ENCODE measurements at places on chromosomes 3 and 15.
A peak's percentile ranks its signal among the peaks of the same experiment; 100 is the strongest.

GRCh38 chr3:132615881-132616280 lies 18.8 kb downstream of the ACKR4 start:
- DNase-seq: no peak

DNA sequence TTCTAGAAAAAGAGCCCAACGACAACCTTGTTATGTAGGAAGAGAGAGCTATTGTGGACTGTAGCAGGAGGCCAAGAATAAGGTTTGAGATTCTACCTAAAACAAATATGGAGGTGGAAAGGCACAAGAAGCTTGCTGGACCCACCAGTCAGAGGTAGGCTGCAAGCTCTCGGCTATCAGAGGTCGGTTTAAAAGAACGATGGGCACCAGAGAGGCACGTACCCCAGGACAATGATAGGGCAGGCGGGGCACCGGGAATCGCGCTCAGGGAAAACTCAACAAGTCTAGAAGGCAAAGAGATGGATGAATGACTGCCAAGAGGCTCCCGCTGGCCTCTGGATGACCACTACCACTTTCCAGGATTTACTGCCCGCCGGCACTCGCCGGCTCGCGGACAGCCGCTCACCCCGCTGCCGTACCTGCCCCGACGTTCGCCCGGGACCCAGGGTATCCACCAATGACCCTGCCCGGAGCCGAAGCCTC lies 1.1 kb downstream of the HDGFL3 start:
- no peak for DNase-seq

DNA sequence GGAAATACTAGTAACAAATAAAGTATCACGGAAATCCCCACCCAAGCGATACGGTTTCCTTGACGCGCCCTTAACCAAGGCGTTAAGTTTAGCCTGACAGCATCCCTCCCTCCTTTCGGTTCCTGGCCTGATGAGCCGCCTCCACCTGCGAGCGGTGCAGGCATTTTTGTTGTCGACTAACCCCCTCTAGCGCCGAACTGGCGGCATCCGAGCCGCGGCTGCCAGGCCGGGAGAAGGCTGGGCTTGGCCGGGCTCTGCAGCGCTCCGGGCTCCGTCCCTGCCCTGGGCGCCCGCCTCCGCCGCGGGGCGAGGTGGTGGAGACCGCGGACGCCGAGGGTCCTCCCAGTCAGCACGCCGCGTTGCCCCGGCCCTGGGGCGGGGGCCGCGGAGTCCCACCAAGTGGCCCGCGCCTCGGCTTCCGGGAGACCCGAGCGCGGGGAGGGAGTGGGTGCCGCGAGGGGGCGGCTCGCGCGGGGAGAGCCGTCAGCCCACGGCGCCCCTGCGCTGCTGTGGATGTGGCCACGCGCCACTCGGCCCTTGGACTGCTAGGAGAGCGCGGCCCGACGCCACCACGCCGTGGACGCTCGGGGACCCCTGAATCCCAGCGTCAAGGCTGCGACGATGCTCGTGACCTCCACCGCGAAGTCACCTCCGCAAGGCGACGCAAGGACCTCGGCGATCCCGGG lies 1.1 kb upstream of the EPHA6 start:
- peak; percentile 33 for DNase-seq

GRCh38 chr3:49161808-49162530 lies 4.2 kb downstream of the CCDC71 start:
- DNase-seq: no peak

DNA sequence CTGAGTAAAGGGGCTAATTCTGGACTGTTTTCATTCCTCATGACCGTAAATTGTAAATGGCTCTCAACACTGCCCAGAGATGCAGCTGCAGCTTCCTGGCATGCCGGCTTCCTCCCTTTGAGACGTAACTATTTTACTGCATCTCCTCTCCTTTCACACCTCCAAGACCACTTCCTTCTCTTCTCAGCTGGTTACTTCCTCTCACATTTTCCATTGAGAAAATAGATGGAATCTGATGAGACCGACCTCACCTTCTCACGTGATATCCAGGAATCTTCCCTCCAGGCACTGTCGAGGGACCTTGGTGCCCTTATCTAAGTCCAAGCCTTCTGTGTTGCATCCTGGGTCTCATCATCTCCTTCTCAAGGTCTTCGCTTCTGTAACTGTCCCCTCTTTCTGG lies 12.7 kb downstream of the LYSMD4 start:
- DNase-seq: no peak

DNA sequence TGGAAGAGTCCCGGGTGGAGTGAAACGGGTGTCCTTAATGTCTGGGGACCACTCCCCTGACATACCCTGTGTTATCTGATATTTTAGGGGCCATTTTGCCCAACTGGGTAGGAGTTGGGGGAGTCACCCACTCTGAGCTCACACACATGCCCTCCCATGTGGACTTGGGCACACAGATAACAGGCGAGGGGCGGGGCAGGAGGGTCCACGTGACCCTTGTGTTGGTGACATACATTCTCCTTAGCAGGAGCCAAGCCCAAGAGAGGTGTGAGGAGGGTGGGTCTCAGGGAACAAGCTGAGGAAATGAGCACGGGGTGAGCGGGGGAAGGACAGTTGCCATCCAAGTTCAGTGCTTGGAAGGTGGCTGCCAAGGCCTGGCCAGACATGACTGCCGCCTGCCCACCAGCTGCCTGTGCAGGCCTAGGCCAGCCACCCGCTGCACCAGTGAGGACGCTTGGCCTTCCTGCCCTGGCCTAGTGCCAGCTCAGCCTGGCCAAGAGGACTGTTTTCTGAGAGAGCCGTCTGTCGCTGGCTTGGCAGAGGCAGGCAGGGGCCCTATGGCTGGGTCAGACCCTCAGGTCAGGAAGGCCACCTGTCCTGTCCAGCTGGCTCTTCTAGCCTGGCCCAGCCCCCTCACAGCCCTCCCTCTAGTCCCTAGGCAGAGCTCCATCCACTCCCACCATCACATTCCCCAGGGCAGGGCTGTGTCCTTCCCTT lies 31.3 kb upstream of the TMEM115 start:
- no peak for DNase-seq

- no peak for DNase-seq
Observed at GRCh38 chr15:99165020-99165790, 60.3 kb downstream of the SYNM start.

- no peak for DNase-seq
Observed at GRCh38 chr3:170010498-170010897, 27.3 kb upstream of the GPR160 start.

GRCh38 chr3:119125742-119126504 lies 20.0 kb upstream of the TEX55 start:
- no peak for DNase-seq

DNA sequence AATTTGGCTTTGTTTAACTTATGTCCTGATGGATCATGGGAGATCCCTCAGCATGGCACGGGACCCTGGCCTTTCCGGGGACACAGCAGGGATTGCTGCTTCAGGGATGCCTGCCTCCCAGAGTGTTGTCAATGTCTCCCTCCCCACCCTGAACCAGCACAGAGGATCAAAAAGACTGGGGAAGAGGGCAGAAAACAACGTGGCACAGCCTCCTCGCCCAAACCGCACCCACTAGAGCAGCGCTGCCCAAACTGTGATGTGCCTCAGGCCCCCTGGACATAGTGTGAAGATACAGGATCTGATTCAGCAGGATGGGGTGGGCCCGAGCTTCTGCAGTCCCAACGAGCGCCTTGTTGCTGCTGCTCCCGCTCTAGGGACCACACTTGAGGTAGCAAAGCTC lies 34.5 kb downstream of the SLC6A20 start:
- DNase-seq: no peak

GRCh38 chr3:131821191-131821762 lies 213.5 kb downstream of the CPNE4 start:
- no peak for DNase-seq

DNA sequence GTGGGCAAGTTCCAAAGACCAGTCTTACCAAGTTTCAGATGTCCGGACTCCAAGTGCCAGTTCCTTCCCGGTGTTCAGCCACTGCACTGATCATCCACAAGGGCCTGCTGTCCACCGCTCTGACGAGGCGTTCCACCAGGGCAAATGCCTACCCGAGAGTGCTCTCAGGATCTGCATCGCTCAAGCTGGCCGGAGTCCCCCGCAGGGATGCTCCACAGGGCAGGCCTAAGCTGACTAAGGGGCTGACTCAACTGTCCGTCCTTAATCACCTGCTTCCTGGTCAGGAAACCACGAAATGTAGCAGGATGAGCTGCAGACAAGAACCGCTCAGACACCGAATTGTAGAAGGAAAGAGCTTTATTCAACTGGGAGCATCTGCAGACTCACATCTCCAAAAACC lies 341.6 kb downstream of the KCNH8 start:
- DNase-seq: no peak

- DNase-seq: no peak
Observed at GRCh38 chr3:107913701-107914100, 177.1 kb downstream of the CD47 start.

DNA sequence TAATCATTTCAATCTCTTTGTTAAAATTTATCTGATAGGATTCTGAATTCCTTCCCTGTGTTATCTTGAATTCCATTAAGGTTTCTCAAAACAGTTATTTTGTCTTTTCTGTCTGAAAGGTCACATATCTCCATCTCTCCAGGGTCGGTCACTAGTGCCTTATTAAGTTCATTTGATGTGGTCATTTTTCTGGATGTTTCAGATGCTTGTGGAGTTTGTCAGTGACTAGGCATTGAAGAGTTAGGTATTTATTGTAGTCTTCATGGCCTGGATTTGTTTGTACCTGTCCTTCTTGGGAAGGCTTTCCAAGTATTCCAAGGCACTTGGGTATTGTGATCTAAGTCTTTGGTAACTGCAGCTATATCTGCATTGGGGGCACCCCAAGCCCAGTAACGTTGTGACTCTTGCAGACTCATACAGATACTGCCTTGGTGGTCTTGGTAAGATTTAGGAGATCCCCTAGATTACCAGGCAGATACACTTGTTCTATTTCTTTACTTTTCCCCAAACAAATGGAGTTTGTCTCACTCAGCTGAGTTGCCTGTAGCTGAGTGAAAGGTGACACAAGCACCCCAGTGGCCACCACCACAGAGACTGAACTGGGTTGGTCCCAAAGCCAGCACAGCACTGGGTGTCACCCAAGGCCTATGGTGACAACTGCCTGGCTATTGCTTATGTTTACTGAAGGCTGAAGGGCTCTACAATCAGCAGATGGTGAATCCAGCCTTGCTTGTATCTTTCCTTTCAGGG lies 18.9 kb upstream of the SLC27A2 start:
- no peak for DNase-seq

DNA sequence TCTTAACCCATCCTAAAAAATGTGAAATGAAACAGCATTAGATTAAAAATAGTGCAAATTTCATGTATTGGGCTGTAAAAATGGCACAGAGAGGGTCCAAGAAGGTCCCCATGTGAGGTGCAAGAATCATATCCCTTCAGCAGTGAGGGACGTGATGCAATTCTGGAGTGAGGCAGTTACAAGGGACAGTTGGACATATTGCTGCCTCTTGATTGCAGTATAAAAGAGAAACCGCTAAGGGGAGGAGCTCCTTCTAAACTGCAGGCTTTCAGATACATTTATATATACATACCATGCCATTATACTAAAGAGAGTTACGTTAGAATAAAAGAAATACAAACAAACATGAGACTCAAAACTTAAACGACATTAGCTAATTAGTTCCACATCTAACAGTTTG lies 304.2 kb upstream of the CTNNB1 start:
- no peak for DNase-seq

DNA sequence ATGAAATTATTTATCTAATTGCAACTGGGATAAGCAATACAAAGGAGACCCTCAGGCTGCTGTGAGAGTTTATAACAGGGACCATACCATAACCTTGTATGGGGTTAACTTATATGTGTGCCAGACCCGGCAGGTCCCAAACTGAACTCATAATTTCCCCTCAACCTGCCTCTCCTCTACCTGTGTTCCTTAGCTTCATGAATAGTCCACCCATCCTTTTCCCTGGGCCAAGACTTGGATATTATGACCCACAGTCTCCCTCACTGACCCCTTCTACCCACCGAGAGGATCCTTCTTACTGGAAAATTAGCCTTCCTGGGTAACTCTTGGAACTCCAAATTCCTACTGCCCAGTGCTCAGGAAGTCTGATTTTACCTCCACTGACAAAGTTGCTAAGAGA lies 3.4 kb upstream of the TSPAN3 start:
- DNase-seq: no peak

- DNase-seq: no peak
Observed at GRCh38 chr3:150472421-150472820, 64.3 kb downstream of the TSC22D2 start.

DNA sequence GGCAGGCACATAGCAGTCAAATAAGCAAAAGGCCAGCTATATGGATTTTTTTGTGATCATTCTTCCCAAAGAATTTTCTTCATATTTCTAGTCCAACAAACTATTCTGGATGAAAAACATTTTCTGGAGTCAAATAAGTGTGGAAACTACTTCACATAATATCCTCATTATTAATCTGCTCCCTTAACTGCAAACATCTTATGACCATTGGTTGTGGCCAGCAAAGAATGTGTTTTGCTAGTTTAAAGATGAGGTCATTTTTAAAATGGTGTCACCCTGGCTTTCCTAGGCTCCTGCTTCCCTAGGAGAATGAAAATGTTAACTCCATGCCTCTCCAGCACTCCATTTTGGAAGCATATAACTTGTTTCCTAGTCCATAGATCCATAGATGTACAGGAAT lies 118.8 kb downstream of the SST start:
- no peak for DNase-seq

- no peak for DNase-seq
Observed at GRCh38 chr3:56800130-56800831, 1.5 kb downstream of the ARHGEF3 start.

DNA sequence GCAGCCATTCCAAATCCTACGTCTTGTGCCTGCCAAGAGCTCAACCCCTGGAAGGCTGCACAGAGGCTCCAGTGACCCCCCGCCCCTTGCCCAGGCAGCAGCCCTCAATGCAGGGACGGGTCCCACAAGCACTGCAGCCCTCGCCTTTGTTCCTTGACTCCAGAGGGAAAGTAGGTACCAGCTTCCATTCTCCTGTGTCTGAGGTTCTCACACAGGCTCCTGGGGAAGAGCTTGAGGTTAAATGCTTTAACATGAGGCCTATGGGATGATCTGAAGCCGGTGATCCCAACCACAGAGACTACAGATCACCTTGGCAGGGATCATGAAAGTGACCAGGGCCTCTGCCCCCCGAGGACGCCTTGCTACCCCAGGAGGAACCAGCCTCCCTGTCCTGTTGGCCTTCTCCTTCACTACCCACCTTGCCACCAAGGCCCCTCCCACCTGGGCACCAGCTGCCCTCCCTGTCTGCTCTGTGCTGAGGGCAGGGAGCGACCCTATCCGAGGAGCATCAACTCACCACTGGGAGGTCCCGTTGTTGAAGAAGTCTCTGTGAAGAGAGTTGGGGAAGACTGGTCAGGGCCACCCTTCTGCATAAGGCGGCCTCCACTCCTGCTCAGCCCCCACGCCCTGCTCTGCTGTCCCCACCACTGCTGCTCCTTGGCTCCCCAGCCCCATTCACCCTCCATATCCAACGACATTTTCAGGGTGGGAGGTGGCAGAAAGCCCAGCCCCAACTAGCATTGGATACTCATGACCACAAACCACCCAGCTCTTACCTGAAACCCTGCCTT lies 95.3 kb downstream of the SEC22A start:
- DNase-seq: no peak

Measured in tibial nerve (tissue), 4 donors.